ENCODE measurements at places on chromosomes 7 and 10. TPM values are rescaled to one million over a fixed set of nuclear protein-coding genes. Genes with fewer than 3 reads are reported as not detected.
A peak's percentile ranks its signal among the peaks of the same experiment; 100 is the strongest.

- H3K4me3 ChIP-seq: no peak overlapping the region
- peaks cover 2% of the 10 kb centered on the region for H3K36me3 ChIP-seq
- H3K4me1 ChIP-seq: peaks cover 27% of the 10 kb centered on the region
Observed at GRCh38 chr7:133040674-133041073, 41.2 kb downstream of the CHCHD3 start.

VSTM4 gene
- 0.12 TPM for polyA plus RNA-seq

TMEM72 gene
- not detected for polyA plus RNA-seq

GIMAP4 gene
- 420 TPM for polyA plus RNA-seq

INTS1 gene
- 11.0 TPM for polyA plus RNA-seq

DNA sequence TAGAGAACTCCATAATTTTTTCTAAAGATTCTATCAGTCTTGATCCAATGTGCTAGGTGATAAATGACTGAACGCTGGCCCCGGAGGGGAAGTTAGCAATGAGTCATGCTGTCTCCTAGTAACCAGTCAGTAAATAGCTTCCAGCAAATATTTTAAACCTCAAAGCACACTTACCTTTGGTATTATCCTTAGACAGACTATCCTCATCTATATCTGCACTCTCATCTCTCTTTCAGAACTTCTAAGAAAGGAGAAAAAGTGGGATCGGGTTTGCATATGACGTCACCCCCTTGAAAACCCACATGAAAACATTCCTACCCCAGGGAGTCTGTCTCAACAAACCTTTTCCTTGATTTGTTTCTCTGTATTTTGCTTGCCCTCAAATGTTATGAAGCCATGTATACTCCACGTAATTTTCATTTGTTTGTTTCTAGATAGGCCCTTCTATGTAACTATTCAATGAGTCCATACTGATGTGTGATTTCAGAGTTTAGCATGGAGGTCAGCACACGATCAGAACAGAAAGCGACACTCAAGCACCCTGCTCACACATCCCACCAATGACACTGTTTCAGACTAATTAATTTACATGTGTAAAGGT lies 174.9 kb upstream of the NRP1 start:
- H3K4me1 ChIP-seq: no peaks in the 10 kb centered on the region
- H3K27ac ChIP-seq: no peak overlapping the region
- no peak for DNase-seq
- no peak overlapping the region for H3K4me3 ChIP-seq

DNA sequence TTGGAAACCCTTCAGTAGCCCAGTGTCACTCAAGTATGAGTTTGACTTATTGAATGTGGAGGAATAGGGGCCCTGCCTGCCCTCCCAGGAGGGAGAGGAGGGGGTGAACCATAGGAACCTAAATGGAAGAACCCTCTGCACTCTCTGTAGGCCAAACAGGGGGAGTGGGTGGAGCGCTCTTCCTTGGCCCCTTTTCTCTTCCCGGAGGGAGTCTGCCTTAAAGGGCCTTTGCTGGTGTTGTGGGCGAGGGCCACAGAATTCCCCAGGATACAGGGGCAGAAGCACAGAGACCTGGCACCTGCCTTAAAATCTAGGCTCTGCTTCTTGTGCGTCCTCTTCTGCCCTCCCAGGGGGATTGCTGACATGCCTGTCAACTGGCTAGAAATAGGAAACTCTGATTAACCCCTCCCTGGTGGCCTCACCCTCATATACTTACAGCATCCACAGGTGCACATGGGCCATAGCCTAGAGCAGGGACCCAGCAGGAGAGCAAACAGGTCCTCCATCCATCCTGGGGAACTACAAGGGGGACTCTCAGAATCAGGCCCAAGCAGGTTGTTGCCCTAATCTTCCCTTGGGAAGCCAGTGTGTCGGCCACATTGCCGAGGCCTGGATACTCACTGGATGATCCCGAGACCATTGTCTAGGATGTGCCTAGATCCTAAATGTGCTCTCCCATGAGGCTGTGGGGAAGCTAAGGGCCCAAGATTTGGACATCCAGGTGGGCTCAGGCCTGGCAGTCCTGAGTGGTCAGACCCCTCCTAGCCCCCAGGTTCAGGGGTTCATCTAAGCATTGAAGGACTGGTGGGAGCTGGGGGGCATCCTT lies 3.4 kb downstream of the TRIM8 start:
- no peaks in the 10 kb centered on the region for H3K36me3 ChIP-seq
- H3K4me3 ChIP-seq: peak overlapping the region; percentile 91
- DNase-seq: no peak

PTF1A gene
- polyA plus RNA-seq: not detected

SAMD9 gene
- polyA plus RNA-seq: 15.8 TPM

DNA sequence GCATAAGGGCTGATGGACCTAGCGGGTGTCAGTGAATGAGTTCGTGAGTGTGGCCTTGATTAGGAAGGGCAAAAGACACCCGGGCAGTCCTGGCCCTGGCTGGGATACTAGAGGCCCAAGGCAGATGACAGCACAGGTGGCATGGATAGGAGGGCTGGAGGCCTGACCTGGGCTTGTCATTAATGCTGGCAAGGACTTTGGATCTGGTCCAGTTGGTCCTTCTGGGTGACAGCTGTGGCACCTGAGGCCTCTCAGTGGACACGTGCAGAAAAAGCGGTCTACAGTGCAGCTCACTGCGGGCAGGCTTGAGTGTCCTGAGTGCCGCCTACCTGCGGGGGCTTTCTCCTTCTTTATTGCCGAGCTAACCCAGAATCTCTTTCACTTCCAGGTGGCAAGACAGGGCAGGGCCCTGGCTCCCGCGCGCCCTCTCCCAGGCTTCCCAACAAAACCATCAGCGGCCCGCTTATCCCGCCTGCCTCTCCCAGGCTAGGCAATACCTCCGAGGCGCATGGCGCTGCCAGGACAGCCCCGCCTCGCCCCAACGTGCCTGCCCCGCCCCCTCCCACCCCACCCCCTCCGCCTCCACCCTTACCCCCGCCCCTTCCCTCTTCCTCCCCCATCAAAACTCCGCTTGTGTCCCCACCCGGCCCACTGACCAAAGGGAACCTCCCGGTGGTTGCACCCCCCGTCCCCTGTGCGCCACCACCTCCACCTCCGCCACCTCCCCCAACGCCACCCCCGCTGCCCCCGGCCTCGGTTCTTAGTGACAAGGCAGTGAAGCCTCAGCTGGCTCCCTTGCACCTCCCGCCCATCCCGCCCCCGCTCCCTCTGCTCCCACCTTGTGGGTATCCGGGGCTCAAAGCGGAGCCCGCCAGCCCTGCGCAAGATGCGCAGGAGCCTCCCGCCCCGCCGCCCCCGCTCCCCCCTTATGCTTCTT lies 77.4 kb downstream of the WIPF3 start:
- peaks cover 8% of the 10 kb centered on the region for H3K4me1 ChIP-seq
- H3K27ac ChIP-seq: no peak overlapping the region
- peak overlapping the region; percentile 44 for H3K4me3 ChIP-seq
- H3K36me3 ChIP-seq: no peaks in the 10 kb centered on the region
- peaks cover 13% of the 10 kb centered on the region for H3K27me3 ChIP-seq

ITPRID1 gene
- polyA plus RNA-seq: not detected

DNA sequence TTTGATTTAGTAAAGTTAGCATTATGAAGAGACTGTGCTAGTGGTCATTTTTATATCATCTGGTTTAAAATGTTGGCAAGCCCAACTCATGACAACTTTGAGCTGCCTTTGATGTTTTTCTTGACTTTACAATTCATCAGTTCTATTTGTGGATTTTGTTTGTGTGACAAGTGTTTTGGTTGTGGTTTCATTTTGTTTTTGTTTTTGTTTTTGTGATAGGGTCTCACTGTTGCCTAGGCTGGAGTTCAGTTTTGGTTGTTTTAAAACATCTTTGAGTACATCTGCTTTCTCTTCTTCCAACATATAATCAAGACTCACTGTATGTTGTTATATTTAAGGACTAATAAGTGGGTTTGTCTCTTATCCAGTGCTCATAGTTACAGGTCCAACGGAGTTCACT lies 17.6 kb upstream of the SFR1 start:
- H3K4me1 ChIP-seq: no peaks in the 10 kb centered on the region
- no peaks in the 10 kb centered on the region for H3K36me3 ChIP-seq
- H3K27me3 ChIP-seq: no peaks in the 10 kb centered on the region
- DNase-seq: no peak
- H3K4me3 ChIP-seq: no peak overlapping the region

GRCh38 chr10:121373411-121373810 lies 224.8 kb downstream of the FGFR2 start:
- no peaks in the 10 kb centered on the region for H3K4me1 ChIP-seq
- DNase-seq: no peak
- H3K4me3 ChIP-seq: no peak overlapping the region
- no peaks in the 10 kb centered on the region for H3K36me3 ChIP-seq
- no peak overlapping the region for H3K27ac ChIP-seq

HECW1 gene
- not detected for polyA plus RNA-seq

- peaks cover 6% of the 10 kb centered on the region for H3K27me3 ChIP-seq
- no peaks in the 10 kb centered on the region for H3K4me1 ChIP-seq
- no peak overlapping the region for H3K4me3 ChIP-seq
- no peaks in the 10 kb centered on the region for H3K36me3 ChIP-seq
- DNase-seq: no peak
Observed at GRCh38 chr7:87310790-87311419, 34.6 kb upstream of the CROT start.

LIPJ gene
- polyA plus RNA-seq: not detected

DNA sequence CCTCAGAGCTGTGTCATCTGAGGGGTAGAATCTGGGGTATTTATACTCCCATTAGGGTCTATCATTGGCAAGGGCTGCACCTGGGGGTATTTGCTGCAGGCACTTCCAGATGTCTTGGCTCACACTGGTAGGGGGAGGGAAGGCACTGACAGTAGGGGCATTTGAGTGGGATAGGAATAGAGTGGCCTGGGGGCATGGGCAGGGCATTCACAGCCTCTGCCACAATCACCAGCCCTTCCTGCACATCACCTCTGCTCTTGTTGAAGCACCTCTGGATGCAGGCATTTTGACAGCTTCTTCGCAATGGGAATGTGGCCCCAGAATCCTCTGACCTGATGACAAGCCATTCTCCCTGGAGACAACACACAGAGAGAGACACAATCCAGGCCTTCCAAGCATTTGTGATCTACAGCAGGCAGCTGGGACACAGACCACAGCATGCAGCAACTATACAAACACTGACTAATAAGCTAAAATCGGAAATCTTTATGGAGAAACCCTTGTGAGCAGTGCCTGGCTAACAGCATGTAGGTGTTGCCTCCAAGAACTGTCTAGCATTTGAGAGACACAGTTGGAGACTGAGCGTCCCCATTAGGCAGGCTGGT lies 178.5 kb downstream of the KCNMA1 start:
- H3K4me3 ChIP-seq: no peak overlapping the region
- H3K27me3 ChIP-seq: peaks cover 7% of the 10 kb centered on the region
- no peaks in the 10 kb centered on the region for H3K4me1 ChIP-seq
- H3K27ac ChIP-seq: no peak overlapping the region
- H3K36me3 ChIP-seq: no peaks in the 10 kb centered on the region
- DNase-seq: no peak

GRCh38 chr7:135100856-135101255 lies 47.0 kb upstream of the TMEM140 start:
- H3K27ac ChIP-seq: no peak overlapping the region
- no peak for DNase-seq
- H3K27me3 ChIP-seq: no peaks in the 10 kb centered on the region
- no peaks in the 10 kb centered on the region for H3K4me1 ChIP-seq
- no peaks in the 10 kb centered on the region for H3K36me3 ChIP-seq
- no peak overlapping the region for H3K4me3 ChIP-seq

DNA sequence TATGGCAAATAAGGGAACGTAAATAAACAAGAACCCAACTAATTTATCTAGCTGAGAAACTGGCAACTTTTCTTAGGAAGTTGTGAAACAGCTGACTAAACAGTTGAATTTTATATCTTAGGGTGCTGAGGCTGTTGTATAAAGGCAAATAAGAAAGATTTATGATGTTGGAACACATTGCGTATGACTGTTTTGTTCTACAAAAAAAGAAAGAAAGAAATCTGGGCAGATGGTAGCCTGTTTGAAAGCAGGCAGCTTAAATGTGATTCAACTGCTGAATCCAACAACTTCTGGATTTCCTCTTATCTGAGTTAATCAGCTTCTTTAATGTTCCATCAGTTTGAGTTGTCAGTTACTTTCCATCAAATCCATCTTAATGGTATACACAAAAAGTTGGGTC lies 214.5 kb downstream of the SNX13 start:
- H3K36me3 ChIP-seq: no peaks in the 10 kb centered on the region
- no peak overlapping the region for H3K4me3 ChIP-seq
- H3K4me1 ChIP-seq: no peaks in the 10 kb centered on the region
- no peak for DNase-seq
- no peaks in the 10 kb centered on the region for H3K27me3 ChIP-seq

GRCh38 chr10:124172181-124172916 lies 79.0 kb upstream of the CHST15 start:
- DNase-seq: no peak
- H3K27ac ChIP-seq: no peak overlapping the region
- H3K4me3 ChIP-seq: no peak overlapping the region
- no peaks in the 10 kb centered on the region for H3K4me1 ChIP-seq
- H3K36me3 ChIP-seq: no peaks in the 10 kb centered on the region

DNA sequence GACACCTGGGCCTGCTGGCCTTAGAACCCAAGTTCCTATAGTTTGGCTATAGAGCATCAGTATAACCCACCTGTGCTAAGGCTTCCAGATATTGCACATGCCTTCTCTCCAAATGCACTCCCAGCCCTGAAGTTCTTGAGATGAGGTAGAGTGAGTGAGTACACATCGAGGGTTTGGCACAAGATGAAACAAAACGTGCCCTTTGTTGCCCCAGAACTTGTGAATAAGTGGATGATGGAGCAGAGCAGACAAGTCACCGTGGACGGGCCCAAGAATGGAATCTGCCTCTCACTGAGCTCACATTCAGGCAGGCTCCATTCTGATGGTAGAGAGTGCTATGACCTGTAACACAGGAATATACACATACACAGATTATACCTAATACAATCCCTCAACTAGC lies 73.0 kb upstream of the STK17A start:
- H3K4me3 ChIP-seq: no peak overlapping the region
- H3K36me3 ChIP-seq: no peaks in the 10 kb centered on the region
- DNase-seq: no peak
- no peaks in the 10 kb centered on the region for H3K4me1 ChIP-seq

SNCG gene
- not detected for polyA plus RNA-seq

IFIT2 gene
- 20.8 TPM for polyA plus RNA-seq

CALML5 gene
- not detected for polyA plus RNA-seq

- no peaks in the 10 kb centered on the region for H3K27me3 ChIP-seq
- no peak for DNase-seq
- H3K36me3 ChIP-seq: no peaks in the 10 kb centered on the region
- H3K4me1 ChIP-seq: no peaks in the 10 kb centered on the region
Observed at GRCh38 chr10:64148607-64149006, 627.4 kb downstream of the REEP3 start.

- H3K36me3 ChIP-seq: no peaks in the 10 kb centered on the region
- peaks cover 11% of the 10 kb centered on the region for H3K4me1 ChIP-seq
- no peak for DNase-seq
- no peaks in the 10 kb centered on the region for H3K27me3 ChIP-seq
Observed at GRCh38 chr10:51881213-51881612, 181.8 kb upstream of the CSTF2T start.

Data from immature natural killer cell (primary cell).